AG20443 (cell line): ENCODE measurements at places on chromosomes 5 and 9.

DNA sequence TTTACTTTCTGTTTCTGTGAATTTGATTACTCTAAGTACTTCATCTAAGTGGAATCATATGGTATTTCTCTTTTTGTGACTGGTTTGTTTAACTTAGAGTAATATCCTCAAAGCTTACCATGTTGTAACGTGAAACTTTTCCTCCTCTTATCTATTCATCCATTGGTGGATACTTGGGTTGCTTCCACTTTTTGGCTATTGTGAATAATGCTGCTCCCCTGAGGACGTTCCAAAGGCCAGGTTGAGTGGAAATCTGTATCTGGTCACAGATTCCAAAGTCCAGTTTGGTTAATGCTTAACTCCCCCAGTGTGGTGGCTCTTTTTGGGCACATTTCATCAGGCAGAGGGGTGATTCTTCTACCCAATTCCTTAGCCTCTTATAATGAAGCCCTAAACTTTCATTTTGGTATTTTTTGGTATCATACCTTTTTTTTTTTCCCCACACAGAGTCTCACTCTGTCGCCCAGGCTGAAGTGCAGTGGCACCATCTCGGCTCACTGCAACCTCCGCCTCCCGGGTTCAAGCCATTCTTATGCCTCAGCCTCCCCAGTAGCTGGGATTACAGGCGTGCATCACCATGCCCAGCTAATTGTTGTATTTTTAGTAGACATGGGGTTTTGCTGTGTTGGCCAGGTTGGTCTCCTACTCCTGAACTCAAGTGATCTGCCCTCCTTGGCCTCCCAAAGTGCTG lies 65.4 kb downstream of the CMYA5 start:
- DNase-seq, result no peak

DNA sequence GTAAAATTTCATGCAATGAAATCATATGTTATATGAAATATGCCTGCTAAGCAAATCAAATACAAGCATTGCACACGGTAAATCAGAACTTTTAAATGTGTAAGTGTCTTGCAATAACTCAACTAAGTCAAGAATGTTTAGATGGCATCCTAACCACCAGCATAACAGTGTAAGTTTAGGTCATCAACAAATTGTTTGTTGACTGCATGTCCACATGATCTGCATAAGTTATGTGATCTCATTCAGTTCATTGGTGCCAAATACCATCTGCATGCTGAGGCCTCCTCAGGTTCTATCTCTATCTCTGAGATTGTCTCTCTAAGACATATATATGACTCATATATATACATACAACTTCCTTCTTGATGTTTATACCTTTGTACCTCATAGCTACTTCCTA lies 159.6 kb upstream of the STK32A start:
- no peak for DNase-seq

- peak; percentile 90 for DNase-seq
Observed at GRCh38 chr9:34603610-34604231, 8.2 kb downstream of the RPP25L start.

- DNase-seq, result peak; percentile 9
Observed at GRCh38 chr9:100066539-100066938, 32.3 kb downstream of the ERP44 start.

DNA sequence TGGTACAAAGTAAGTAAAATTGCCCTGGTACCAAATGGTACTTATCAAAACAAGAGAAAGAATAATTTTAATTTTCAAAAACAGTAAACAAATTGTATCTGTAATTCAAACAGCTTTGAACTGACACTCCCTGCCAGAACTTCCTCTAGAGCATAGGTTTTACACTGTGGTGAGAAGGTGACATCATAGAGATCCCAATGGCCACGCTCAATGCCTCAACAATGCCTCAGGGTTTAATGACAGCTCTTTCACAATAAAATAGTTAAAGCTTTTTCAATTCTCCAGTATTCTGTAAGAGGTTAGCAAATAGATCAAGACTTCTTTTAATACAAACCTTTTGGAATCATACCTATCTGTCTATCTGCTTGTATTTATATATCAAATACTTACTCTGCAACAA lies 437.1 kb downstream of the PRR16 start:
- DNase-seq, result no peak
